NCI-H748 treated with DMSO at 0.1 percent for 48 hours (cell line): ENCODE measurements at places on chromosomes 11 and 22.

DNA sequence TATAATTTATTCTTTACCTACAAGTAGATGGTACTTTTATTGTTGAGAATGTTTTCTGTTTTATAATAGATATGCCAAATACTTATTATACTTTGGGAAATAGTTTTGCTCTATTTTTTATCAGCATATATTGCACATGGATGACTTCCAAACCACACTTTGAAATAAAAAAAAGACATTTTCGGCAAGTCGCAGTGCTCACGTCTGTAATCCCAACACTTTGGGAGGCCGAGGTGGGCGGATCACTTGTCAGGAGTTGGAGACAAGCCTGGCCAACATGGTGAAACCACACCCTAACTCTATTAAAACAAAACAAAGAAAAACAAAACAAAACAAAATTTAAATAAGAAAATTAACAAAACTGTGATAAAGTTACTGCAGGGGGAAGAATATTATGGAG is 983.9 kb upstream of the CNTN5 start:
- DNase-seq, result no peak

DNA sequence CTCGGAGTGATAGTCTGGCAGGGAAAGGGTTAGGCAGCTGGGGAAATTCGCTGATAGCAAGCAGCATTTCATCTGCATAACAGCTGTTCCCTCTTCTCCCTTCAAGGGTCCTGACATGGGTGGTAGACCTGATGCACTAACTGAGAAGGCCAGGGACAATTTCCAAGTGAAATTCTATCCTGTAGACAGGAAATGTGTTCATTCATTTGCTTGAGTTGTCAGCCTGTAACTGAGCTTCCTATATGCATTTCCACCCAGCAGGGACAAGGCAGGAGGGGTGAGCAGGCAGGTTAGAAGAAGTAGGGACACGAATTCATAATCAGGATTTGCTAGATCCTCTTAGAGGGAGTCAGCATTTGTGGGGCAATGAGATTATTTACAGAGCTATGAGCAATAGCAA is 154.3 kb upstream of the NCAM1 start:
- DNase-seq, result no peak

DNA sequence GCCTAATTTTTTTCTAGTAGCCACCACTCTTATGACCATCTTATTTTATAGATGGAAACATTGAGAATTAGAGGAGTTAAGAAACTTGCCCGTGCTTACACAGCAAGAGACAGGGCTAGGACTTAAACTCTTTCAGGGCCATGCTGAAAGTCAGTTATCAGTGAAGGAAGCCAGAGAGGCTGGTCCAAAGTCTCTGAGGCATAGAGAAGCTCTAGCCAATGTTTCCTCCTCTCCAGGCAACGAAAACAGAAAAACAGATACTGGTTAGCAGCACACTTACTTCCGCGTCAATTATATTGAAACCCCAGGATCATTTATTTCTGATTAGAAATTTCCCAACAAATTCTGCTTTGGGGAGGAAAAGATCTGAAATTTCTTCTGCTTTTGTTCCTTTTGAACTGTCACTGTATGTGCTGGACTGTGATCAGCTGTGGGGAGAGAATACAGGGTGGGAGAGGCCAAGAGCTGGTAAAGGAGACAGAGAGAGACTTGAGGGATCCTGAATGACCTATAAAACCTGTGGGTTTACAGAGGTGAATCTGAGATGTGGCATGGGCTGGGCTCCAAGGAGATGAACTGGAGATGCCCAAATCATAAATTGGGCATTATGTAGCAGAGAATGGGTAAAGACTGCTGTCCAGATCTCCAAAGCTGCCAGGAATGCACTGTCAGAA is 37.5 kb upstream of the CAPRIN1 start:
- no peak for DNase-seq

- DNase-seq, result no peak
Observed at GRCh38 chr22:49937758-49938564, 19.5 kb downstream of the CRELD2 start.

DNA sequence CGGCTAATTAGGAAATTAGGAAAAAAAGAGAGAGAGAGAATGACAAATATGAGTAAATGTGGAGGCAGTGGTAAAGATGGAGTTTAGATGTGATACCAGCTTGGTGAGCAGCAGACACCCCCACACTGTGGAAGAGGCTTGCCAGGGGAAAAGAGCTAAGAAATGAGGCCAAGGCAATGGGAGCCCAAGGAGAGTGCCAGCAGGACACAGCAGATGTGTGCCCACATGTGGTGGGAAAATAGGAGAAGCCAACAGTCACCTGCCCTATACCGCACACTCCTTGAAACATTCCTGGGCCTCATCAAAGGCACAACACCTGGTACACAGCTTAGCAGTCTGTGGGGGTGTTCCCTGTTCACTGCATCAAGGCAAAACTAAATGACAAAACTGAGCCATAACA is 104.9 kb downstream of the FAM76B start:
- no peak for DNase-seq

- no peak for DNase-seq
Observed at GRCh38 chr11:128481135-128481534, 106.2 kb downstream of the ETS1 start.

DNA sequence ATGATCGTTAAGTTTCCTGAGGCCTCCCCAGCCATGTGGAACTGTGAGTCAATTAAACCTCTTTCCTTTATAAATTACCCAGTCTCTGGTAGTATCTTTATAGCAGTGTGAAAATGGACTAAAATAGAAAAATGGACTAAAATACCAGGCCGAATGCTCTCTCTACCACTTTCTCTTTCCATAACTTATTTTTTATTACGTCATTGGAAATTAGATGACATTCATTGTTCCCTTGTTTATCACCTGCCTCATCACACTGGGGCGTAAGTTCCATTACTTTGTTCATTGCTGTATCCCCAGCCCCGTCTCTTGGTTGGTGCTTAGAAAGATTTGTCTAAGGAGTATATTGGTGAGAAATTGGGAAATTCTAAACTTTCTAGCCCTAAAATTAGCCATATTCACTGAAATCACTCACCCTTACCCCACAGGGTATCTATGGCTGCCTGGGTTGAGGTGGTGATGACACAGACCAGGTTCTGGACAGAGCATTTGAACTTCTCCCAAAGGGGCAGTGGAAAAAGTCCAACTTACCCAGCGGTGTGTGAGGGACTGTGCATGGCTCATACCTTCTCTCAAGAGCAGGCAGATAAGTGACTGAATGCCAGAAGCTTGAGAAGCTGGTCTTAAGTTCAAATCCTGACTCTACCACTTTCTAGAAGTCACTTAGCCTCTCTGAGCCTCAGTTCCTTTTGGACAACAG is 50.9 kb upstream of the TP53I11 start:
- DNase-seq, result no peak

DNA sequence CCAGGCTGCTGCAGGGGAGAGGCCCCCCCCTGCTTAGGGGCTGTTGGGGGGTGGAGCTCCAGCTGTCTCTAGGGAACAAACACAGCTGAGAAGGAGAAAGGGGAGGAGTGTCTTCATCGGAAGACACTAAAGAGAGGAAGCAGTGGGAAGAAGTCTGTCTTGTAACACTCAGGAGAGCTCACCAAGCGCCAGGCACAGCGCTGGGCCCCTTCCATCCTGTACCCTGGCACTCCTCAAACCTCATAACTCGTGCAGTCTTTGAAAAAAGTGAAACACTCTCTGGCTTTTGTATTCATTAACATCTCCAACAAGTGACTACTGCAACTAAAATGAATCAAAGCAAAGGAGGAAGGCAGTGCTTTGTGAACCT is 67.4 kb upstream of the PRDM11 start:
- no peak for DNase-seq

GRCh38 chr11:70128435-70128906 is 50.4 kb downstream of the ANO1 start:
- no peak for DNase-seq

- DNase-seq, result no peak
Observed at GRCh38 chr22:36594569-36594968, 65.6 kb upstream of the EIF3D start.

DNA sequence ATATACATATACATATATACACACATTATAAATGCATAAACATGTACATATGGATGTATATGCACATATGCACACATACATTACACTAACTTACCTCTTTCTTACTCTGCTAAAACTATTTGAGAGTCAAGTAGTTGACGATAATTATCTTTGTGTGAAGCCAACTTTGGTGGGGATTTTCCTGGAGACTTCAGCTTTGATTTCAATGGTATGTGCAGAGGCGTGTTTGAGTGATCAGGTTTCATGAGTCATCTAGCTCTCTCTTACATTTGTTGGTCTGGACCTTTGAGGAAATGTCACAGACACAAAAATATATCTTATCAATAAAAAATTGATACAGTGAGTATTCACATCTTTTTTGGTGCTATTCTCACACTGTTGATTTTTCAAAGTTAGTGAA is 769.1 kb upstream of the LUZP2 start:
- no peak for DNase-seq

DNA sequence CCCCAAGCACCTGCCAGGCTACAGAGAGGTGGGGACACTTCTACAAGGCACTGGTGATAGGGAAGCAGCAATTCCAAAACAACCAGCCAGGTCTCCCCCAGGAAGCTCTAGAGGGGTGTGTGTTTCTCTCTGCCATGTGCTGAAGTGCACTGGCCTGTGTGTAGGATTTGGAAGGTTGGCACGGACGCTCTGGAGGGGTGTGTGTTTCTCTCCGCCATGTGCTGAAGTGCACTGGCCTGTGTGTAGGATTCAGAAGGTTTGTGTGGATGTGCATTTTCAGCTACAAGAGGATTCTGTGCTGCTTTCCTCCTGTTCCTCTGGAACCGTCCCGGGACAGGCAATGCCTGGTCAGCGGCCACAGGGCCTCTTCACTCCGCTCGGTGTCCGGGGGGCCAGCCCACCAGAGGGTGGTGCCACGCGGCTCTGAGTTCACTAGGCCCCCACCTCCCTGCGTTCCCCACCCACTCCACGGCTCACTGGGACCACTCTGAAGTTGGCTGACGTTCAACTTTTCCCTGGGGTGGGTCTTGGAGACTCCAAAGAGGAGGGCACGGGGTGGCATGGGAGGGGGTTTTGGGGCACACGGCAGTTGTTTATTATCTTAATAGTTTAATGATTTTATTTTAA is 552.8 kb downstream of the BRD1 start:
- DNase-seq, result no peak

- no peak for DNase-seq
Observed at GRCh38 chr11:107018219-107018901, at the start of gene GUCY1A2. Gene GUCY1A2 (minus strand): TSS chr11:107018476. CDS start chr11:107018055, 421 bp downstream.

- no peak for DNase-seq
Observed at GRCh38 chr11:116929414-116930090, 92.1 kb upstream of the APOA1 start.

DNA sequence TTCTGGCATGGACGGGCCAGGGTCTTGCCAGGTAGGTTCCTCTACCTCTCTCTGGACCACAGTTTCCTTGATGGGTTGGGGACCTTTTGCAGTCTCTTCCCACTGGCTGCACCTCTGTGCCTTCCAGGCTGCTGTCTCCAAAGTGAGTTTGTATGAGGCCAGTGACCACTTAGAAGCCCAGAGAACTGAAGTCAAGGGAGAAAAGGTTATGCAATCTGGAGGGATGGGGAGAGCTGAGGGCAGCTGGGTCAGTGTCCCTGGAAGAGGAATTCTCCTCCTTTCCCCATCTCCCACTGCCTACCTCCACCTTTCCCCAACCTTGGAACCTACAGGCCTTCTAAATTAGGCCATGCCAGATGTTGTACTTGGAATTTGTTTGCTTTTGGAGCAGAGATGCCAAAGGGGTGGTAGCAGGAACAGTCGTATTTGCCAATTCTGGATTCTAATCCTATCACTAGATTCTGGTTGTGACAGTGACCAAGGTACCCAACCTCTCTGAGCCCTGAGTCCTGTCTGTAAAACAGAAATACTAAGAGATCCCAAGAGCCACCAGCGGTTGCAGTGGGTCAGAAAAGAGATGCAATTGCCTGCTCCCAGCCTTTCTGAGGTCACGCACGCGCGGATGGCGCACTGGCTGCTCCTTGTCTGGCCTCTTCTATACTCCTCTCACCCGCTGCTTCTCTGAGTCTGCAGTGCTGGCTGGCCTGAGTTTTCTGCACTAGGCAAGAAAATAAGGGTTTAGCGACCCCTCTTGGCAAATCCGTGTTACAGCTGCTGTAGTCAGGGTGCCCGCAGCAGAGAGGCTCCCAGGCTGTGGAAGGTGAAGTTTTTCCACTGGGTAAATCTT is 10.7 kb upstream of the ACCSL start:
- DNase-seq, result peak; percentile 44

GRCh38 chr11:73539506-73540084 is 58.3 kb downstream of the FAM168A start:
- no peak for DNase-seq

GRCh38 chr22:30781271-30781875 is 86.7 kb downstream of the OSBP2 start:
- DNase-seq, result no peak

GRCh38 chr11:628056-628455 is 1.1 kb upstream of the SCT start:
- no peak for DNase-seq

DNA sequence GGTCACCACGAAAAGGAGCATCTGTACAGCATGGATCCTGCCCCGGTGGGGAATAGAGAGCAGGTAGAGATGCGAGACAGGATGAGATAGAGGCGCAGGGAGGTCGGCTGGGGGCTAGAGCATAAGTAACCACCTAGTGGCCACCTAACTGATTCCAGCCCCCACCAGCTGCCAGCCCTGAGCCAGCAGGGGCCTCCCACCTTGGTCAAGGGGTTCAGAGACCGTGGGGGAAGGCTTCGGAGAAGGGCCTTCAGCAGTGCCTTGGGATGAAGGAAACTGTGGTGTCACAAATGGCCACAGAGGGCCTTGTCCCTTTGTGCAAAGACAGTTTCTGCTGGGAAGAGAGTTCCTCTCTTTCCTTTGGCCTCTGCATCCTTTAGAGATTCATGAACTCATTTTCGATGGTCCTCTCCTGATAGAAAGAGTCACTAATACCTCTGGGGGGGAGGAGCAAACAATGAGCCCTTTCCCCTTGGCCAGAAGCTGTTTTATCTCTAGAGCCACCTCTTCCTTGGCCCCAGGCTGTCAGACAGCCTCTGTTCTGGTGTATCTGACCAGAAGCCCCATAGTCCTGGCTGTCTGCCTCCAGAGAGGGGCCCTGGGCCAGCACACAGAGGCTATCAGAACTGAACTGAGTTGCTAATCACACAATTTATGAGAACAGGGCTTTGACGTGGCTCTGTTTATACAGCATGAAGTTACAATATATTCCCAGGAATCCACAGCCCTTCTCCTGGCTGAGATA is 146.0 kb downstream of the PARVA start:
- no peak for DNase-seq
